ELF-1 (cell line): ENCODE measurements at places on chromosomes 12 and 14.

DNA sequence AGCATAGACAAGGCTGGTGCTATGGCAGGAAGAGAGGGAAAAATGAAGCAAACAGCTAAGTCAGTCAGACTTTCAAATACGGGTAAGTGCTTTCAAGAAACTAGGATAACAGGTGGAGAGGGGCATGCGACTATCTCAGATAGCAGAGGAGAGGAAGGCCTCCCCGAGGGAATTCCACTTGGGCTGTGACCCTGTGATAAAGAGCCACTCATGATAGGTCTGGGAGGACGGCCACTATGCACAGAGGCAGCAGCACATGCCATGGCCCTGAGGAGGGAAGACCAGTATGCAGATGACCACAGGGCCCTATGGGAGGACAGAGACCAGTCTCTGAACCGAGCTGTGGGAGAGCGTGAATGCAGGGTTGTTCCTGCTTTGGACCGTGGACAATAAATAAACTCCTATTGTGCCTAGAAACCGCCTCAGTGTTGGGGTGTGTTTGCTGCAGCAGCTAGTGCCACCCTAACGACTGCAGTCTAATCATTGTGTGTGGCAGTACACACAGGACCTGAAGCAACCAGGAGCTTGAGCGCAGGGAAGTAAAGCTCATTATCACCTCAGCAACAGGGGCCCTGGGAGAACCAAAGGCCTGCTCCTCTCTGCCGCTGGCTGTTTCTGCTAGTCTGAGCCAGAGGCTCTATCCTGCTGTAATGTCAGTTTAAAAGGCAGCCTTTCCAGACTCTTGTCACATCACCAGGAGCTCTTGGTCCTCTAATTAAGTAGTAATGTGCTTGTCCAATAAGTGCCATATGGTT lies 119.1 kb downstream of the CACNA1C start:
- no peak for DNase-seq

GRCh38 chr14:71932229-71932981 lies at the start of gene RGS6:
Gene RGS6, plus strand, starts transcription at chr14:71932429.
- DNase-seq, result peak; percentile 80

- DNase-seq, result no peak
These were observed 116.9 kb upstream of the PWP1 start for GRCh38 chr12:107568718-107569117.

DNA sequence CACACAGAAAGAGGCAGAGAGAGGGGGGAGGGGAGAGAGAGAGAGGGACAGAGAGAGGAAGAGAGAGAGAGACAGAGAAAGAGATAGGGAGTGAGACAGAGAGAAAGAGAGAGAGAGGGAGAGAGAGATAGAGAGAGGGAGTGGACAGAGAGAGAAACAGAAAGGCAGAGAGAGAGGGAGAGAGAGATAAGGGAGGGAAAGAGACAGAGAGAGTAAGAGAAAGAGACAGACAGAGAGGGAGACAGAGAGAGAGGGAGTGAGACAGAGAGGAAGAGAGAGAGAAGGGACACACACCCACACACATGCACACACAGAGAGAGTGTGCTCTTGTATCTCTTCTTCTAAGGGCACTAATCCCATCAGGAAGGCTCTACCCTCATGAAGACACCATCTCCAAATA lies 103.2 kb upstream of the ESRRB start:
- no peak for DNase-seq

DNA sequence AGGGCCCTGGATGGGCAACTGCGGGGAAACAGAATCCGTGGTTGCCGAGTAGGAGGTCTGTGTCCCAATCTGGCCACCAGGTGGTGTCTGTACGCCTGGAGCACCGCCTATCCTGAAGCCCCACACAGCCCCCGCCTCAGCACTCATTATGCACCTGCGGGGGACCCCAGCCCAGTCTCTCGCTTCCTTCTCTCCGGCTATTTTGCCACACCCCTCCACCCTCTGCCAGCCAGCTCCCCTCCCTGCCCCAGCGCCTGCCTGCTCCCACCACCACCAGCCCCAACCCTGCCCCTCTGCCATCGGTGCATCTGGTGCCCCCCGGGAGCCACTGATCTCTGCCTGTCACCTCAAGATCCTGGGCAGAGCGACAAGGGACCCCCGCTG lies 2.2 kb upstream of the NXPH4 start:
- peak; percentile 87 for DNase-seq

- no peak for DNase-seq
These were observed 148.7 kb downstream of the SLC16A7 start for GRCh38 chr12:59744564-59744963.

- DNase-seq, result no peak
These were observed 9.7 kb downstream of the TCL1B start for GRCh38 chr14:95695913-95696312.

DNA sequence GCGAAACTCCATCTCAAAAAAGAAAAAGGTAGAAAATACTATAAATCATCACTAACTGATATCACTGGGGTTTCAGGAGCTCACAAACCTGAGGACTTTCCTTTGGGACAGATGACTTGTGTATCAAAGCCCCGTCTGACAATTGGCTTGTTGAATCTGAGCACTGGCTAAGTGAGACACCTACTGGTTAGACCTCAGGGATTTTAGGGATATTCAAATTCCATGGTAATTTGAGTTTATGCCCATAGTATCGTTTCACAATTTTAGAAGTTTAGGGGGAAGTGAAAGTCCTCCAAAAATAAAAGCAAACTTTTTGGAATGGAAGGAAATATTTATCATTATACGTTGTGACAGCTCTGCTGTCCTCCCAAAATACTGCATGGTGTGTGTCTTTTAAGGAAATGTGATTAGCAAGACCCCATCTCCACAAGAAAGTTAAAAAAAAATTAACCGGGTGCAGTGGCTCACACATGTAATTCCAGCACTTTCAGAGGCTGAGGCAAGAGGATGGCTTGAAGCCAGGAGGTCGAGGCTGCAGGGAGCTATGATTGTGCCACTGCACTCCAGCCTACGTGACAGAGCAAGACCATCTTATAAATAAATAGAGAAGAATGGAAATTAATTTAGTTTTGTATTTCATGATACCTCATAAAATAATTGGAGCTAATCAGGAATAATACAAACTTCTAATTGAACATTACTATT lies 49.2 kb downstream of the FBXL14 start:
- DNase-seq, result no peak

DNA sequence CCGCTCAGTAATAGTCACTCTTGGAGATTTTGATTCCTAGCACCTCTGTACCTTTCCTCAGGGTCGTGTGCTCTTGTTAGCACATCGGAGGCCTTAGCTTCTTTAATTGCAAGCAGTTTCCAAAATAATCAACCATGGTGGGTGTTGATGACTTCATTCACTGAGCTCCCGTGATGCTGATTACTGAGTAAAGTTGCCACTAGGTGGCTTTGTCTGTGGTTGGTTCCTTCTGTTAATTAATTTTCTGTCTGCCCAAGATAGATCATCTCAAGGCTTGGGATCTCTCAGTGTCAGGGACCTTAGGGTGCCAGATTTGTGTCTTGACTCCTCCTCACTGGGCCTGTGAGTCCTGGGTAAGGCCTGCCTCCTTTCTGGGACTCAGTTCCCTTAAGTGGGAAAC lies 54.3 kb downstream of the PTPN11 start:
- peak; percentile 5 for DNase-seq

DNA sequence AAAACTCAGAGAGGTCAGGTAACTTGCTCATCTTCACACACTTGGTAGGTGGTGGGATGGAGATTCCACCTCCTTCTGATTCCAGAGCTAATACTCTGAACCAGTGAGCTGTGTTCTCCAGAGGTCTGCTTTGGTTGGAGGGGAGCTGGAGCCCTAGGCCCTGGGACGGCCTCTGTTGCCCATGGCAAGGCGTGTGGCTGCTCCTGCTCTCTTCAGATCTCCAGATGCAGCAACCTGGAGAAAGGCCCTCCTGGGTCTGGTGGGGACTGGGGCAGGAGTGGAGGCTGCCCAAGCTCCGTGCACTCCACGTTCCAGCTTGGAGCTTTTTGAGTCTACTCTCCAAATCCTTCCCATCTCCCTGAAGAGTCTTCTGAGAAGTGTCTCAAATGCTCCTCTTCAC lies 10.7 kb downstream of the CCND2 start:
- DNase-seq, result no peak

DNA sequence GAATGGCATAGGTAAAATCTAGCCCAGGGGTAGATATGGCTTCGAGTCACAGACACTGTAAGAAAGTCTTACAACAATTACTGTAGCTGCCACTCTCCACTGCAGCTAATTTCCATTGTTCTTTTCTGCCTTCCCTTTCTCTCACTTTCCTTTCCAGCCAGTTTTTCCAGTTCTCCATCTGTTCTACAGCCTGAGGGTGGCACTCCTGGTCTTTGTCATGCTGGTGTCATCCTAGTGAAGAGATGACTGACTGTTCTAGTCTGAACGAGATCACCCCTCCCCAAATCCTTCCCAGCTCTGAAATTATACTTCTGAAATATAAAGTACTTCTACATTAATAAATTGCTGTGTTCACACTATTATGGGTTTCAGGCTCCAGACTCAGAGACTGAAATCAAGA lies 74.2 kb upstream of the CSRP2 start:
- DNase-seq, result peak; percentile 89

GRCh38 chr12:13071305-13072280 lies 27.4 kb downstream of the FAM234B start:
- no peak for DNase-seq

DNA sequence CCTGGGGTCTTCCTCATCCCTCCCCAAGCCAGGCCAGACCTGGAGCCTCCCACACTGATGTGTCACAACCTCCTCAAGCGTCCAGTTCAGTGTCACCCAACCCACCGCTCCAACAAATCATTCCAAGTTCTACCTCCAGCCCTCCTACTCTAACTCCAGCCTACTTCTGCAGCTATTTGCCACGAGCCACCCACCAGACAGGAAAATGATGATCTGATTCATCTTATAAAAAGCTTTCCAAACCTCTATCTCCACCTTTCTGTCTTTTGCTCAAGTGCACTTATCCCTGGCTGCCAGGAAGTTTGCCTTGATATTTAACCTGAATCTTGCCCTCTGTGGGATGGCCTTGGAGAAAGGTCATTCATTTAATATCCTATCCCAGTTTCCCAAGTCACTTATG lies 30.2 kb downstream of the SMUG1 start:
- DNase-seq, result no peak

- DNase-seq, result no peak
These were observed 159.1 kb downstream of the RPS29 start for GRCh38 chr14:49427117-49427516.

- DNase-seq, result no peak
These were observed 63.1 kb upstream of the DACT1 start for GRCh38 chr14:58574623-58575022.

DNA sequence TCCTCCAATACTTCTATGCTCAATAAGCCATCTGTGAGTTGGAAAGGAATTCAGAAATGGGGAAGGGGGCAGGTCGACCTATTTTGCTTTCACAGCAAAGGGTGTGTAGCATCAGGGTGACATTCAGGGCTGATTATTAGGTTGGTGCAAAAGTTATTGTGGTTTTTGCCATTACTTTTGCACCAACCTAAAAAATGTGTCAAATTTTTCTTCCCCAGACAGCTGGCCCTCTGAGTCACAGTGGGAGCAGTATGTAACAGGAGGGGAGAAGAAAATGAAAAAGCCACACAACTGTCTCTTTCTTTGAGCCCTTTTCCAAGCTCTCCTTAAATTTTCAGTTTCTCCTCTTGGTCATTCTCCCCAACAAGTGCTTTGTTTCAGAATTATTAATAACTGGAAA lies 47.1 kb upstream of the GZMB start:
- DNase-seq, result no peak

GRCh38 chr14:85532374-85533022 lies 2.6 kb downstream of the FLRT2 start:
- no peak for DNase-seq

GRCh38 chr14:63863004-63863403 lies 10.2 kb downstream of the SYNE2 start:
- no peak for DNase-seq

GRCh38 chr12:107925125-107925524 lies 150.6 kb downstream of the ASCL4 start:
- DNase-seq, result no peak

DNA sequence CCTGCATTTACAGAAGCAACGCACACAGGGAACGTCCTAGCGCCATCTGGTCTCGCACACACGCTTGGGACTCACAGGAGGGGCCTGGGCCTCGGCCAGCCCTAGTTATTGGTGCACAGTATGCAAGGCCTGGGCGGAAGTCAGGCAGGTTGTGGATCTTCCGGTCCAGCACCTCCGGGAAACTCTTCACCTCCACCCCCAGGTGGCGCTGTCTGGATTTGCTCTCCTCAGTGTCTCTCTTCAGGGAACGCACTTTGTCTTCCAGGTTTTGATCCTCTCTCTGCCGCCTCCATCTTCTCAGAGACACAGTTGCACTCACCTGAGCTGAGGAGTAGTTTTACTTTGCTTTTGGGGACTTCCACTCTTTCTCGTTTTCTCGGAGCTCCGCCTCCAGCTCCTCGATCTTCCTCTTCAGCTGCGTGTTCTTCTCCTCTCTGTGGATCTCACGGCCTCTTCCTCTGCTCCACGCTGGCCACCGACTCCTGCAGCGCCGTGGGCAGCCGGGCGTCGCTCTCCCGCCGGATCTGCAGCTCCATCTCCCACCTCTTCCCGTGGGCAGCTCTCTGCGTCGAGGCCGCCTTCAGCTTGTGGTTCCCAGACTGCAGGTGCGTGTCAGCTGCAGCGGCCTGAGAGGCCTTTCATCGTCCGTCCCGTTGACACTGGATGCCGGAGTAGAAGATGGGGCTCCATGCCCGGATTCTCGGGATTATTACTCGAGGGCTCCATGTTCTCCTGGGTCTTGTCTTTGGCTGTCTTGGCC lies 933.8 kb downstream of the TMEM121 start:
- peak; percentile 5 for DNase-seq

DNA sequence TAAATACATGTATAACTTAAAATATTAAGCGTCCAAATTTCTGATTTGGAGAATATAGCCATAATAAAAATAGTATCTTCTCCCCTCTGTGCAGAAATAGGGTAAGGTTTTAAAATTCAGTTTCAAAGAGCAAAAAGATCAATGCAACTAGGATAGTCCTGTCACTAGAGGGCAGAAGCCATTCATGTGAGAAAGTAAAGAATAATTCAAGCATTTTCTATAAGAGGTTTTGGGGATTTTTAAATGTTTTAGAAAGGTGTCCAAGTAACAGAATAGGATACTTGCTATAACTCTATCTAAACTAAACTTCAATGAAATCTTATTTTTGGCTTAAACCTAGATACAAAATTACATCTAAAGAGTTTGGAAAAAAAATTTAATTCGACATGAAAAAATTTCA lies 50.3 kb downstream of the ADAMTS20 start:
- no peak for DNase-seq

DNA sequence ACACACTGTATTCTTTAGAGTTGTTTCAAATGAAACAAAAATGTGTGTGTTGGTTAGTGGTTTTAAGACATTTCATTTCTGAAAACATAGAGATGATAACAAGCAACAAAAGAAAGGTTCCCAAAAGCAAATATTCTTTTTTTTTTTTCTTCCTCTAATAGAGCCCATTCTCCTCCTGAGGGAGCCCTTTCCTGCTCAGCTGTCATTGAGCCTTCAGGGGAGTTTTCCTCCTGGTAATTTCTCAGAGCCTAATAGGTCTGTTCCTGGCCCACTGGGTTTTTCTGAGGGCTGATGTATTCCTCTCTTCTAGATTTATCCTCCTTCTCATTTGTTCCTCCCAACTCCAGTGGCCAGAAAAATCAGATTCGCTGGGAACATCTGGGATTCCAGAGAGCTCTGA lies 654.5 kb downstream of the NOVA1 start:
- DNase-seq, result no peak
